ENCODE measurements at places on chromosomes 1 and 21. TPM values are rescaled to one million over a fixed set of nuclear protein-coding genes. Genes with fewer than 3 reads are reported as not detected.

DNA sequence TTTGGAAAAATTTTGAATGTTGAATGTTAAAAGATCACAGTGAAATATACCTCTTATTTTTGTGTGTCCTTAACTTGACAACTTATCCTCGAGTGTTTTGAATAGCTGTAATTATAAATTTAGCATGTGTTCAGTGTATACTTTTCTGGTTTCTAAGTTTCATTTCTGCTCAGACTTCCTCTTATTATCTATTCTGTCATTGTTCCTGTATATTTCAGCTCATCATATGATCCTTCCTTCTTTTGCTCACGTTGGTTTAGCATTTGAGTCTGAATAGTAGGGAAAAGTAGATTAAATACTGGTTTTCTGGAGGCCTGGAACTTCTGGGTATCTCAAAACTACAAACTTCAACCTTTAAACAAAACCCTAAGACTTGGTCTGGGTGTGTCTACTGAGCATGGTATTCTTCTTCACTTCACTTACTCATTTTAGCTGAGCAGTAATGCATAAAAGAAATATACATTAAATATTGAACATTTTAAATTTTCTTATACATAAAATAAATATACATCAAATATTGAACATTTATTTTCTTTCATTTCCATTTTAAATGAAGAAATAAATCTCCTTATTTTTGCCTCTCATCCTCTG lies 3.3 kb upstream of the ATP6V1G3 start:
- H3K27me3 ChIP-seq = no peaks in the 10 kb centered on the region
- H3K27ac ChIP-seq = no peak overlapping the region
- no peak for DNase-seq
- H3K4me3 ChIP-seq = no peak overlapping the region
- H3K4me1 ChIP-seq = no peaks in the 10 kb centered on the region

DNA sequence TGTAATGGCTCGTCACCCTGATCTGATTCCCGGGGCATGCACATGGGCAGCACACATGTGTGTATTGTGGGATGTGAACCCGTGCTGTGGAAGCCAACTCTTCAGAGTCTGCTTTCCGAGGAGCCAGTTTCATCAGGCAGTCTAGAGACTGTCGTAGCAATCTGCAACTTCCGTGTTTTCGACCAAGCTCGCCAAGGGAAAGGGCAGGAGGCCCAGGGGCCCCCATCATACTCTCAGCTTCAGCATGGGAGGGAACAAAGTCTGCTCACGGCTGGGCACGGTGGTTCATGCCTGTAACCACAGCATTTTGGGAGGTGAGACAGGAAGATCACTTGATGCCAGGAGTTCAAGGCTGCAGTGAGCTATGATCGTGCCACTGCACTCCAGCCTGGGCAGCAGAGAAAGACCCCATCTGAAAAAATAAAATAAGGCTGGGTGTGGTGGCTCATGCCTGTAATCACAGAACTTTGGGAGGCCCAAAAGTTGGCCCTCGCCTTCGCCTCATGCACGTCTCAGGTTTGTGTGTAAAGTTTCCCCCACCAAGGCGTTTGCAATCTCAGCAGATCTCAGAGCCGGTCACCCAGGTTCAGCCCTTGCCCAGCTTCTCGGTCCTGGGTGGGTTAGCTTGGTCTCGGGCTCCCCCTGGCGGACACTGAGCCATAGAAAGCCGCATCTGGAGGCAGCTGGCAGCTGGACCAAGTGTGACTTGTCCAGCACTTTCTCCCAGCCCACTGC lies 48.5 kb upstream of the SLC25A33 start:
- H3K27ac ChIP-seq = no peak overlapping the region
- no peaks in the 10 kb centered on the region for H3K36me3 ChIP-seq
- peak; percentile 93 for DNase-seq
- no peaks in the 10 kb centered on the region for H3K4me1 ChIP-seq
- H3K27me3 ChIP-seq = no peaks in the 10 kb centered on the region

- H3K4me3 ChIP-seq = no peak overlapping the region
- no peaks in the 10 kb centered on the region for H3K27me3 ChIP-seq
- no peaks in the 10 kb centered on the region for H3K36me3 ChIP-seq
- no peak for DNase-seq
- H3K4me1 ChIP-seq = no peaks in the 10 kb centered on the region
Observed at GRCh38 chr21:38639571-38640354, 141.5 kb upstream of the ERG start.

The PMF1 gene
- total RNA-seq = 38.5 TPM

DNA sequence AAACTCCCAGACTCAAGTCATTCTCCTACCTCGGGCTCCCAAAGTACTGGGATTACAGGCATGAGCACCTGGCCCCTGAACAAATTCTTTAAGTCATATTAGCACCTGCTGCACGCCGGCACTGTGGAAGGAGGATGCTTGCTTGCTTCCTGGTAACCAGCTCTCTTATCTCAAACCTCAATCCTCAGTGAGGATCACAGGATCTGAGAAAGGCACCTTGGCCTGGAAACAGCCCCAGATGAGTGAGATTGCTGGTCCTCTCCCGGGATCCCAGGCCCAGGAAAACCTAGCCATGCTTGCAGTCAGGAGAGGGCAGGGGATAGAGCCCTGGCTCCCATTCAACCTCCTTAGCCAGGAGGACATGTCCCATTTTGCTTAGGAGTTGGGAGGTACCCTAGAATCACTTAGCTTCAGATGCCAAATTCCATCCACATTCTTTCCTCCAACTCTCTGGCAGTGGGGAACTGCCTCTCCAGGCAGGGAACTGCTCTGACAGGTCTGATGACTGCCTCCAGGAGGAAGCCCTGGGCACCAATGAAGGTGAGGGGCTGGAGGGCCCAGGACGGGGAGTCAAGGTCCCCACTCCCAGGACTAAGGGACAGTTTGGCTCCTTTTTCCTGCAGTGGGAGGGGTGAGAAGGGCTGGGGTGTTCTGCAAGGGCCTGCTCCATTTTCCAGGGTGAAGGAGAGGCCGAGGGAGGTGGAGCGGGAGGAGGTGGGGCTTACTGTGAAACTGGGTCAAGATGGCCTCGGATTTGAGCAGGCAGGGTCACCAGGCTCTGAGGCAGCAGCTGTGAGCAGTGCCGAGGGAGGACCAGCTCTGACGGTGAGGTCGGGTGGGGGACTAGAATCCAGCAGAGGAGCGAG lies 9.5 kb downstream of the GPR37L1 start:
- H3K27ac ChIP-seq = peak overlapping the region; percentile 90
- no peak overlapping the region for H3K4me3 ChIP-seq
- H3K27me3 ChIP-seq = no peaks in the 10 kb centered on the region
- no peaks in the 10 kb centered on the region for H3K36me3 ChIP-seq
- peak; percentile 85 for DNase-seq

- no peak overlapping the region for H3K27ac ChIP-seq
- no peaks in the 10 kb centered on the region for H3K4me1 ChIP-seq
- H3K4me3 ChIP-seq = no peak overlapping the region
- no peaks in the 10 kb centered on the region for H3K36me3 ChIP-seq
- DNase-seq = no peak
Observed at GRCh38 chr1:24254783-24255182, 64.4 kb upstream of the GRHL3 start.

The C2CD2 gene
- total RNA-seq = 59.8 TPM
